ENCODE measurements at places on chromosomes 5 and 9.
A peak's percentile ranks its signal among the peaks of the same experiment; 100 is the strongest.

DNA sequence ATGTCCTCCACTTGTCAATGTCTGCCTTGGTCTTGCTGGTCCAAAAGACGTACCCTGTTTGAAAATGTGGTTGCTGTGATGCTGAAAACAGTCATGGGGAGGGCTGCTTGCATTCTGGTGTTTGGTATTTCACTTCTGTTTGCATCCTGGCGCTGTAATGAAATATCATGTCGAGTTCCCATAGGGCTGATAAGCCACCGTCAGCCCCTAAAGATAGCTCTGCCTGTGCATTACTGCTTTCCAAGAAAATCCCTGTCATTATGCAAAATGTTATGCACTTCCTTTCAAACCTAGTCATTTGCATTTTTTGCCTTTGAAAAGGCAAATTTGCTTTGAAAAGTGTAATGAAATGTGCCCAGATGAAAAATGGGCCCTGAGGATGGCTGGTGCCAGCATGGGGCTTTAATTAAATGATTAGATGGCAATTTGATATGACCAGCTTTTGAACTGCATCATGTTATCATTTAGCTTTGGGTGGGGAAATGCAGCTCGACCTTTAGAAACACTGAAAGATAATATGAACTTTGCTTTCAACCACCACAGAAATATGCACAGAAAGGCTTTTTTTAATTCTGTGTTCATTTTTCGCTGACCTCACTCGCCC is 374.4 kb upstream of the SGCD start:
- no peak for DNase-seq

- no peak for DNase-seq
Measured at GRCh38 chr9:98869866-98870265, 62.4 kb downstream of the GALNT12 start.

GRCh38 chr9:5042661-5043178 is 57.6 kb downstream of the JAK2 start:
- no peak for DNase-seq

- no peak for DNase-seq
Measured at GRCh38 chr5:167167191-167167795, 1124.2 kb upstream of the WWC1 start.

GRCh38 chr5:105885266-105885665 is 1785.5 kb downstream of the EFNA5 start:
- DNase-seq = no peak

DNA sequence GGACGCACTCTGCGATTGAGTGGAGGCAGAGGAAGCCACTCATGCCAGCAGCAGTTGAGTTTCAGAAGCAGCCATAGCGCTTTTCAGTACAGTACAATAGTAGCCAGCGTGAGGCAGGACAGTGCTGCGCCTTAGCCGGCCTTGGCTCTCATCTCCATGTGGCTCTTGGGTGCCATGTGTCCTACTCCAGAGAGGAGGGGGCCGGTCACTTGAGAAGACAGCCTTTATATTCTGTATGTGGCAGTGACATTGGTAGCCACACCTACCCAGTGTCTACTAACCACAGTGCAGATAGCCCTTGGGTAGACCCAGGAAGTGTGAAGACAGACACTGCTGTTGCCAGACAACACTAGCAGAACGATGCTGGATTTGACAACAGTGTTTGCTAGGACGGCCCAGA is 42.3 kb downstream of the FAM78A start:
- DNase-seq = no peak

- peak; percentile 41 for DNase-seq
Measured at GRCh38 chr5:151148583-151148982, 9.0 kb downstream of the ANXA6 start.

DNA sequence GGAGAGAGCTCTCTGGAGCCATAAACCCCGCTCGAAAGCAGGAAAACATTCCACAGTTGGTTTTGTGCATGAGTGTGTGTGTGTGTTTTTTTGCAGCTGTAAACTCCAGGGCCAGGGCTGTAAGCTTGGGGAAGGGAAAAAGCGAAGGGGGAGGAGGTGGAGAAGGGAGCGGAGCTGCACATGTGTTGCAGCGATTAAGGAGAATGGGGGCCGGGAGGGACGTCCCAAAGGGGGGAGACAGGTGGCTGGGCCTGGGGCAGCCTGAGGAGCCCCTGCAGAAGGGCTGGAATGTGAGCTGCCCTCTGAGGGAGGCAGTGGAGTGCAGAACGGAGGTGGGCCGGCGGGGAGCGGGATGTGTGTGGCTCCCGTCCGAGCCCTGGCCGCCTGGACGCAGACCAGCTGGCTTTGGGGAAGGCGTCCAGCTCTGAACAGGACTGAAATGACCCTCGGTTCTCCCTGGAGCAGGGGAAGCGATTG is 2.7 kb upstream of the MYMK start:
- DNase-seq = no peak

- no peak for DNase-seq
Measured at GRCh38 chr9:126052791-126053190, 273.8 kb upstream of the MVB12B start.

GRCh38 chr5:113172231-113172826 is 195.7 kb downstream of the DCP2 start:
- no peak for DNase-seq

GRCh38 chr9:129309906-129310305 is 131.8 kb upstream of the IER5L start:
- DNase-seq = no peak

GRCh38 chr9:100286257-100286656 is 66.5 kb downstream of the TEX10 start:
- DNase-seq = no peak

DNA sequence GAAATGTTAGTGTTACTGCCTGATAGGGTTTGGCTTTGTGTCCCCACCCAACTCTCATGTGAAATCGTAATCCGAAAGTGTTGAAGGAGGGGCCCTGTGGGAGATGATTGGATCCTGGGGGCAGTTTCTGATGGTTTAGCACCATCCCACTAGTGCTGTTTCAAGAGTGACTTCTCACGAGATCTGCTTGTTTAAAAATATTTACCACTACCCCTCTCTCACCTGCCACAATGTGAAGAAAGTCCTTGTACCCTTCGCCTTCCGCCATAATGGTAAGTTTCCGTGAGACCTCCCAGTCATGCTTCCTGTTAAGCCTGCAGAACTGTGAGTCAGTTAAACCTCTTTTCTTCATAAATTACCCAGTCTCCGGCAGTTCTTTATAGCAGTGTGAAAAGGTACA is 2.6 kb upstream of the RFX3 start:
- DNase-seq = peak; percentile 62

- DNase-seq = no peak
Measured at GRCh38 chr5:45171563-45171962, 362.8 kb downstream of the MRPS30 start.

DNA sequence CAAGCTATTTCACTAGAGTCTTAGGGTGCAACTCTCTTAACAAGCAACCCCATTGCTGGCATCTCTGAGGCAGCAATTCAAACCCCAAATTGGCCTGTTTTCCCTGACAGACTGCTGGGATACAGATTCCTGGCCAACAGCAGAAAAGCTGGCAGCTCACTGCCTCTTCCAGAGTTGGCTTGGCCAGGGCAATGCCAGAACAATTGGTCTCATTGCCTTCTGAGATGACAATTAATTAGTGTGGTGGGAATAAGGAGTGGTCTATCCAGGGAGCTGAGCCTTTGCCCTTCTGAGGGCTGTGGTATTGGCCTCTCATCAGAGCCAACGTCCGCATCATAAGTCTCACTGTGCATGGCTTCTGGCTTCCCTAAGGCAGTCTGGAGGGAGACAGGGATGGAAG is 183.2 kb downstream of the GNAQ start:
- DNase-seq = no peak

- DNase-seq = no peak
Measured at GRCh38 chr5:759781-760362, 24.7 kb downstream of the ZDHHC11B start.

DNA sequence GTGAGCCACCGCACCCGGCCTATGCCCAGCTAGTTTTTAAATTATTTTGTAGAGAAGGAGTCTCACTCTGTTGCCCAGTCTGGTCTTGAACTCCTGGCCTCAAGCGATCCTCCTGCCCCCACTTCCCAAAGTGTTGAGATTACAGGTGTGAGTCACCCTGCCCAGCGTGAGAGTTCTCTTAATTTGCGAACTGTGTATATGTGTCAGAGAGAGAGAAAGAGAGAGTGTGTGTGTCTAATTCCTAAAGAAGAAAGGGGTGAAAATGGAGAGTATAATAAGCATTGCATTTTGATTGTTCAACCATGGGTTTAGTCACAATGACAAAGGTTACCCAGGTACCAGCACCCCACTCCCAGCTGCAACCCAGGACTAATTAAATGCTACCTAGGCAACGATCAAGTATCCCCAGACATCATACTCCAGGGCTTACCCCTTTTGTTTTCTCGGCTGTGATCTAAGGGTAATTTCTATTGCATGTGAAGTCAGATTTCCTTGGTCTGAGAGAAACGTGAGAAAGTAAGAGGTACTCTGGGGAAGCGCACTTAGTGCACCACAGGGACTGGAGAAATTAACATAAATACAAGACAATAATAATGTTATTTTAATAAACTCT is 16.6 kb downstream of the MAP1B start:
- no peak for DNase-seq

GRCh38 chr5:97735209-97735608 is 552.2 kb upstream of the RIOK2 start:
- no peak for DNase-seq

GRCh38 chr5:171494452-171495121 is 75.1 kb downstream of the FGF18 start:
- DNase-seq = no peak

GRCh38 chr5:34007201-34007620 is 639 bp downstream of the AMACR start:
- DNase-seq = no peak

GRCh38 chr9:132162764-132163456 is 1.1 kb downstream of the NTNG2 start:
- DNase-seq = no peak

- DNase-seq = no peak
Measured at GRCh38 chr5:135662061-135662481, 83.3 kb upstream of the CXCL14 start.

DNA sequence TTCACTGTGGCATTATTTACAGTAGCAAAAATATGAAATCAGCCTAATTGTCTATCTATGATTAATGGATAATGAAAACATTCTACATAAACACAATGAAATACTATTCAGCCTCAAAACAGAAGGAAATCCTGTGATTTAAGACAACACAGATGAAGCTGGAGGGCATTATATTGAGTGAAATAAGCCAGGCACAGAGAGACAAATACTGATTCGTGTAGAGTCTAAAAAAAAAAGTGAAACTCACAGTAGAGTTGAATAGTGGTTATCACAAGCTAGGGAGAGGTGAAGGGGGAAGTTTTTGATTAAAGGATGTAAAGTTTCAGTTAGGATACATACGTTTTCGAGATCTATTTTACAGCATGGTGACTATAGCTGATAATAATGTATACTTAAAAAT is 122.2 kb downstream of the ADAMTS6 start:
- DNase-seq = no peak

GRCh38 chr5:78587775-78588291 is 60.7 kb downstream of the LHFPL2 start:
- DNase-seq = no peak

DNA sequence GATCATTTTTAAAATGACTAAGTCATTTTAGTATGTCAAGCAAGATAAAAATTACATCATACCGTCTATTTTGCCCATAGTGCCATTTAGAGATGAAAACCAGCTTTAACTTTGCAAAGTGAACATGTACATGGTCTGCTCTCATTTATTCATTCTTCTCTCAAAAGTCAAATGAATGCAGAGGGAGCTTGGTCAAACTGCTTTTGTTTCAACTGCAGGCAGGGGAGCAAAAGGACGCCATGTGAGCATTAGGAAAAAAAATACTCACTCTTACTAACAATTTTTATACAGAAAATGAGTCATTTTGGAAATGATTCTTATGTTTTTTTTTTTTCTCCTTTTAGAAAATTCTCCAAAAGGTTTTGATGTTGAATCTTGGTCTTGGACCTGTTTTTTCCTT is 15.7 kb downstream of the SCGB3A1 start:
- DNase-seq = no peak

GRCh38 chr5:94691949-94692348 is 73.5 kb downstream of the SLF1 start:
- DNase-seq = no peak

GRCh38 chr5:163094492-163095180 is 342.8 kb upstream of the CCNG1 start:
- DNase-seq = no peak

GRCh38 chr5:18023986-18024385 is 389.7 kb downstream of the TAF11L14 start:
- no peak for DNase-seq

- DNase-seq = no peak
Measured at GRCh38 chr5:138536665-138537315, 6.2 kb downstream of the ETF1 start.

DNA sequence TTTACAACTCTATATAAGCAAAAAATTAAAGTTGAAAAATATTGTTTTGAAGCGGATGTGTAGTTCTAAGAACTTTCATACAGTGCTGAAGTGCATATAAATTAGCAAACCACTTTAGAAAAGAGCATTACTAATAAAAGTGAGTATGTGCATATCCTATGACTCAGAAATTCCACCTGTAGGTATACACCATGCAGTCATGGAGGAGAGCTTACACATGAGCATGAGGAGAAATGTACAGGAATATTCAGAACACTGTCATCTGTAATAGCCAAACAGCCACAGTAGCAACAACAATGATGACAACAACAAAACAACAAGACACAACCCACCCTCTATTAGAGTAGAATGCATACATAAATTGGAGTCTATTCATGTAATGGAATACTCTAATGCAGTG is 138.2 kb upstream of the ARRDC3 start:
- no peak for DNase-seq

DNA sequence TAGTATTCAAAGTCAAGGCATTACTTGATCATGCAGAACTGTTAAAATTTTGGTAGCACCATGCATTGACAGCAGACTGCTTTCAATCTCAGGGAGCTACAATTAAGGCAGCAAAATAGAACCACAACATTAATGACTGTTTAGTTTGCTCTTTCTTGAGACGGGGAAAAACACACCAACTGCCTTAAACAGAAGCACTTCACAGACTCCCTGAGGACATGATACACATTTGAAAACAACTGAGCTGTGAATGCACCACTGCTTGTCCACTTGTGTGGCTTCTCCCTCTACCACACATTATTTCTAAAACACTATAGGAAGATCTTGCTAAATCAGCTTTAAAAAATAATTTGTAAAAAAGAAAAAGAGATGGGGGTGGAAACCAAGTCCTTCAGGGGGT is 79.6 kb upstream of the MAST4 start:
- DNase-seq = no peak

GRCh38 chr5:73757416-73757815 is 131.4 kb downstream of the ARHGEF28 start:
- DNase-seq = no peak

- DNase-seq = no peak
Measured at GRCh38 chr5:174514983-174515394, 209.4 kb upstream of the MSX2 start.

- DNase-seq = no peak
Measured at GRCh38 chr5:138699482-138699881, 53.7 kb upstream of the CTNNA1 start.

DNA sequence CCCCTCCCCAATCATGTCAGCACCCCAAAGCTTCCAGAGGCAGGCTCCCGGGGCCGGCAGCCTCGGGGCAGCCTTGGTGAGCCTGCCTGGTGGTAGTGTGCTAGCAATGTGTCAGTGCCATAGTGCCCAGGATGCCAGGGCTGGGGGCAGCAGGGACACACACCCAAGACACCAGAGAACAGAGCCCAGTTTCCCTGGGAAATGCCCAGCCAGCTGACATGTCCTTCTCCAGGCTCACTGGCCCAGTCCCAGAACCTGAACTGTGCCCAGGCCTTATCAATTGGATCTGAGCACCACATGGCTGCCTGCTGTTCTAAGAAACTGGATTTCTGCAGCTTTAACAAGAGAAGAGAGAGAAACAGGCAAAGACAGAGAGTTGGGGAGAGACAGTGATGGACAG is 74.9 kb upstream of the LRRTM2 start:
- DNase-seq = no peak

- DNase-seq = no peak
Measured at GRCh38 chr9:110486218-110486617, 93.3 kb downstream of the SVEP1 start.

All from activated naive CD4-positive, alpha-beta T cell treated with anti-CD3 and anti-CD28 coated beads, Interleukin-2, amount 10 ng/mL, durations not matched to agents 7 days and 5 days (primary cell).